Activated CD4-positive, CD25-positive, alpha-beta regulatory T cell treated with anti-CD3 and anti-CD28 coated beads, Interleukin-2, amount 50 U/mL, for 16 hours (primary cell): ENCODE measurements at places on chromosomes 7 and 10.

DNA sequence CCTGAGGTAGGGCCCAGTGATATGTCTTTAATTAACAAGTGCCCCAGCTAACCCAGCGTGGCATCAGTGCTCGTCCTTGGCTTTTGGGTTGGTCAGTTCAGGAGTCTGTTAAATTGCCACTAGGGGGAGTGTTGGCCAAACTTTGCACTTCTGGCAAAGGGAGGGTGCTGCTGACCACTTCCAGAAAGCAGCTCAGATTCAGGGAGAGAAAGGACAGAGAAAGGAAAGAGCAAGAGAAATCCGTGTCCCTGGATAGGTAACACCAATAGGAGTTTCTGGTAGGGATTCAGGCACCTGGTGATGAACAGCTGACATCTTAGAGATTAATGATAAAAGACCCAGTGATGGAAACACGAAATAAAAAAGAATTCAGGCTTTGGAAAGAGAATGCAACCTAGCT, 243.1 kb upstream of the AOAH start:
- no peak for DNase-seq

- DNase-seq: no peak
Observed at GRCh38 chr7:108094933-108095710, 35.0 kb downstream of the LAMB4 start.

DNA sequence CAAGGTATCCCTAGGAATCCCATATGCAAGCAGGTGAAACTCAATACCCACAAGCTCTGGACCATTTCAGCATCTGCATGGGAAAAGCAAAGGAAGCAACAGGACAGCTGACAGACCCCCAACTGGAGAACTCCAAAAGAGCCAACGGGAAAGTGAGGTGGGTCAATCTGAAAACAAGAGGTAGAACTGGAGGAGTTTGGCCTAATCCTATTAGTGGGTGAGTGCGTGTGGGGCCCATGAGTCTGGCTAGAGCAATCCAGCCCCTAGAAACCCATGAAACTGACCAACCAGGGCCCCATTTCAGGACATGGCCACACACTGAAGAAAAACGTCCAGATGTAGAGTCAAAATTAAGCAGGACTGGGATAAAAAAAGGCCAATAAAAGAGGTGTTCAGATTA, 26.6 kb upstream of the WNT8B start:
- no peak for DNase-seq

DNA sequence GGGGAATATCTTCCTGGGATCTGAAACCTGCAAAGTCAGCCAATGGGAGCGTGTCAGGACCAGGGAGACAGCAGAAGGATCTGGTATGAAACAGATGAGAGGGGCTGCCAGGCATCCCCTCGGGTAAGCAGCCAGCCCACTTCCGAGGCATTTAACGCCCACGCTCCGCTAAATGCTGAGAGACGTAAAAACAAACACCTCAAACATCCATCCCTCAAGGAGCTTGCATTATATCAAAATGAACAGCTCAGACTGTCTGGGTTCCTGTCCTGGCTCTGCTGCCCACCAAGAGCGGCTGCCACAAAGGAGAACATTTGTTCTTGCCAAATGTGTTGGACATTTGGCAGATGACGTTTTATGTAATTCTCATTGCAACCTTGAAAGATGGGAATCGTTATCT, 7.0 kb upstream of the SERPINE1 start:
- DNase-seq: no peak

DNA sequence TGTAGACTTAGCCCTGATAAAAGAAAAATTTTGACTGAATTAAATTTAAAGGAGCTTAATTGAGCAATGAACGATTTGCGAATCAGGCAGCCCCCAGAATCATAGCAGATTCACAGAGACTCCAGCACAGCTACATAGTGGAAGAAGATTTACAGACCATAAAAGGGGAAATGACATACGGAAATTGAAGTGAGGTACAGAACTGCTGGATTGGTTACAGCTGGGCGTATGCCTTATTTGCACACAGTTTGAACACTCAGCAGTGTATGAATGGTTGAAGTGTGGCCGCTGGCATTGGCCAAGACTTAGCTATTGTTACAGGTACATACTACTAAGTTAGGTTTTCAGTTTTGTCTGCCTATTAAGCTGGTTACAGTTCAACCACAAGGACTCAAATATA, 433.5 kb upstream of the CELF2 start:
- no peak for DNase-seq

- no peak for DNase-seq
Observed at GRCh38 chr10:71087622-71088021, 124.7 kb upstream of the UNC5B start.

DNA sequence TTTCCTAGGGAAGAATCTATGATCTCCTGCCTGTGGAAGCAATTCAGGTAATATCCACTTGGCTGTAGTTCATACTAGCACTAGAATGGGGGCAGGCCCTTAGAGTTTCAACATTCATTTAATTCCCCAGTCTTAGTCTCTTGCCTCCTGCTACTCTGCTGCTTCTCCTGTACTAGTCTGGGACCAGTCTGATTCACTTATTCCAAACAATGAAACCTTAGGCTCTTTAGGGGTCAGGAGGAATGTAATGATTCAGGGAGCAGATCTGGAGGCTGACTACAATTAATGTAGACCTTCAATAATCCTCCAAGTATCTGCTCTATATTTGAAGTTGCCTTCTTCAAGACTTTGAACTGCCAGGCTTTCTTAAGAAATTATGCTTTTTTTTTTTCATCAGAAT, 101.8 kb downstream of the GNAT3 start:
- DNase-seq: no peak

- DNase-seq: no peak
Observed at GRCh38 chr7:35463176-35463700, 209.3 kb upstream of the TBX20 start.

DNA sequence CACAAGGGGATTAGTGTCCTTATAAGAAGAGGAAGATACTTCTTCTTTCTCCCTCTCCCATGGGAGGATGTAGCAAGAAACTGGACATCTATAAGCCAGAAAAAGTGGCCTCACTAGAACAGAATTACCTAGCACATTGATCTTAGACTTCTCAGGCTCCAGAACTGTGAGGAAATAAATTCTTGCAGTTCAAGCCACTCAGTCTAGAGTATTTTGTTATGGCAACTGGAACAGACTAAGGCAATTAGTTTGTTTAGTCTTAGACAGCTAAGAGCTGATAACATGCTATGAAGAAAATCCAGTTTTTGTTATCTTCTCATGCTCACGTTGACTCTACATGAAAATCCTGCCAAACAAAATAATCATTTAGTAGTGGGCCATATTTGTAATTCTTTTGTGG, 627.6 kb upstream of the PHF14 start:
- DNase-seq: no peak

GRCh38 chr10:13771992-13772391, 185.2 kb downstream of the PRPF18 start:
- no peak for DNase-seq

DNA sequence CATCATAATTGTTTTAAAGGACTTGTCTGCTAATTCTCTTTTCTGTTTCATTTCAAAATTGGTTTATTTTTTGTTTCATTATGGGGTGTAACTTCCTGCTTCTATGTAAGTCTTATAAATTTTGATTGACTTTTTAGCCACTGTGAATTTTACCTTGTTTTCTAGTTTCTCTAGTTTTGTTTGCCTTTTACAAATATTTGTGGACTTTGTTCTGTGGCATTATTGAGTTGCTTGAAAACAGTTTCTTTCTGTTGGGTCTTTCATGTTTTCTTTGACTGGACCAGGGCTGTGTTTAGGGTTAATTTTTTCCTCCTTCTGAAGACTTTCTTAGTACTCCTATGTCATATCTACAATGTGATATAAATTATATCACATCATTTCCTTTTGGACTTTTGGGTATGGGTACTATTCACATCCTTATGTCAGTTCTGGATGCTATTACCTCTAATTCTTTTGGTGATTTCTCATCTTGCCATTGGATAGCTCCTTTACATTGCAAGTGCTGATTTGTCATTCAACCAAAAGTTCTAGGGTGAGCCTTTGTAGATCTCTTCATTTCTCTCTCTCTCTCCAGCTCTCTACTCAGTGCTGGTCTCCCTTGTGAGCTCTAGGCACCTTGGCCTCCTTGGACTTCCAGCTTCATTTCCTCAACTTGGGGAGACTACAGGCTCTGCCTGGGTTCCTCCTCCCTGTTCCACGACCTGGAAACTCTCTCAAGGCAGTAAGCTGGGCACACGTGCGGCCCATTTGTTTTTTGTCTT, 36.9 kb downstream of the MLLT10 start:
- DNase-seq: no peak

GRCh38 chr10:102327641-102328040, 67.9 kb upstream of the NFKB2 start:
- DNase-seq: no peak

GRCh38 chr10:93816123-93816747, 58.5 kb downstream of the LGI1 start:
- DNase-seq: no peak

GRCh38 chr10:32795598-32796183, 162.3 kb downstream of the ITGB1 start:
- no peak for DNase-seq

DNA sequence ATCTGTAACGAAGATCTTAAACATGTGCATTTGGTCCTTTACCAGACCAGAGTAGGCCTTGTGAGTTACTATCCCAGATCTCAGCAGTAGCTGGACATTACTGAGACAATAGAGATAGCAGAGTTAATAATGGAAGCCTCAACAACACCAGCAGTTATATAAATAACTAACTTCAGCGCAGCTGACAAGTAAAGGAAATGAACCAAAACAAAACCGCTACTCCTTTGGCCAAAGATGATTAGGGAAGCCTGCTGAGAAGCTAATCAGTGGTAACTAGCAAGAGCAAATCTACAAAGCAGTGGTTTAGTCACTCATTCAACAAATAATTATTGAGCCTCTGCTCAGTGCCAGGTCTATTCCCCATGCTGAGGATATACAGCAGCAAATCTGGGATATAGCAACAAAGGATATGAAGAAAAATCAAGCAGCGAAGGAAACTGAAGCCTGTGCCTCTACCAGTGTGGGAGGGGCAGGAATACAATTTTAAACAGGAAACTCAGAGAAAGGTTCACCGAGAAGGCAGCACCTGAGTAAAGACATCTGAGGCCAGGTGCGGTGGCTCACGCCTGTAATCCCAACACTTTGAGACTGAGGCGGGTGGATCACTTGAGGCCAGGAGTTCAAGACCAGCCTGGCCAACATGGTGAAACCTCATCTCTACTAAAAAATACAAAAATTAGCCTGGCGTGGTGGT, 103.6 kb downstream of the ELMO1 start:
- DNase-seq: no peak

DNA sequence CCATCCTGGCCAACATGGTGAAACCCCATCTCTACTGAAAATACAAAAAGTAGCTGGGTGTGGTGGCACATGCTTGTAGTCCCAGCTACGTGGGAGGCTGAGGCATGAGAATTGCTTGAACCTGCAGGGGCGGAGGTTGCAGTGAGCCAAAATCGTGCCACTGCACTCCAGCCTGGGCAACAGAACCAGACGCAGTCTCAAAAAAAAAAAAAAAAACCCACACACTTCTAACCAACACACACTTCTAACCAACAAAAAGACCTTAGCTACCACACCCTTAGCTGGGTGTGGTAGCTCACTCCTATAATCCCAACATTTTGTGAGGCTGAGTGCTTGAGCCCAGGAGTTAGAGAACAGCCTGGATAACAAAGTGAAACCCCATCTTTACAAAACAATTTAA, 33.9 kb upstream of the SPOCK2 start:
- no peak for DNase-seq

GRCh38 chr7:142689439-142690120, 59.7 kb upstream of the PRSS1 start:
- no peak for DNase-seq

- DNase-seq: no peak
Observed at GRCh38 chr7:139108266-139109187, 993 bp downstream of the ZC3HAV1 start.

GRCh38 chr10:100333661-100334440, 3.8 kb upstream of the PKD2L1 start:
- no peak for DNase-seq

GRCh38 chr10:79403441-79404230, 41.8 kb downstream of the ZCCHC24 start:
- no peak for DNase-seq

DNA sequence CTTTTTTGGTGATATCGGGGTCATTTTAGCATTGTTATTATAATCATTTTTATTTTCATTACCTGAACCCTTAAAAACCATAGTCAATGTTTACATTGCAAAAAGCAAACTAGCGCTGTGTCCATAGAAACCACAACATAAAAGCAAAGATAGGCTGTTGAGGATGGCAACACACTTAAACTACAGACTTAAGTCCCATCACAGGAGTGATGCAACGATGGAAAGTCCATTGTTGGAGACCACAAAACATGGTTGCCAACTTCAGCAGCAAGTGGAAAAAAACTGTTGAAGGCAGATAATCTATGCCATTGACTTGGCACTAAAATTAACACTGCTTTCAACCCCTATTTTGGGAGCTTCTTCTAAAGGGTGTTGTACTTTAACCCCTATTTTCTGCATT, 398.8 kb upstream of the IGFBP3 start:
- DNase-seq: no peak

- DNase-seq: no peak
Observed at GRCh38 chr7:12549106-12549505, 21.4 kb upstream of the SCIN start.

GRCh38 chr7:50368366-50368765, 63.9 kb downstream of the IKZF1 start:
- no peak for DNase-seq

GRCh38 chr10:71647526-71648253, 71.9 kb downstream of the C10orf105 start:
- no peak for DNase-seq

GRCh38 chr7:86949052-86949778, 110.2 kb downstream of the ELAPOR2 start:
- no peak for DNase-seq
